ENCODE measurements at places on chromosomes 16 and 17.
A peak's percentile ranks its signal among the peaks of the same experiment; 100 is the strongest.

DNA sequence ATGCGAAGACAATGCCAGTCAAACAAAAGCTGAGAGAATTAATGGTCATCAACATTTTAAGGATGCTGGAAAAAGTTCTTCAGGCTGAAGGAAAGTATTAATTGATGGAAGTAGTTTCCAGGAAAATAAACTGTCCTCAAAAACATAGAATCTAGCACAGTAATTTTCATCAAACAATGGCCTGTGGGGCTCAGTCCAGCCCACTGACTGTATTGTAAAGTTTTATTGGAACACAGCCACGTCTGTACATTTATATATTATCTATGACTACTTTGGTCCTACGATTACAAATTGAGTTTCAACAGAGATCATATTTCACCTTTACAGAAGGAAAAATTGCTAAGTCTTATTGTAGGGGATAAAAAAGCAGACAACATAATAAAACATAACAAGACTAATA lies 484.5 kb downstream of the KCNJ2 start:
- DNase-seq: no peak

- DNase-seq: no peak
Measured at GRCh38 chr17:76993651-76994050, 125.4 kb downstream of the MGAT5B start.

GRCh38 chr17:51056813-51057510 lies 63.7 kb downstream of the SPAG9 start:
- peak; percentile 14 for DNase-seq

- no peak for DNase-seq
Measured at GRCh38 chr16:30743716-30744115, 4.5 kb upstream of the PHKG2 start.

DNA sequence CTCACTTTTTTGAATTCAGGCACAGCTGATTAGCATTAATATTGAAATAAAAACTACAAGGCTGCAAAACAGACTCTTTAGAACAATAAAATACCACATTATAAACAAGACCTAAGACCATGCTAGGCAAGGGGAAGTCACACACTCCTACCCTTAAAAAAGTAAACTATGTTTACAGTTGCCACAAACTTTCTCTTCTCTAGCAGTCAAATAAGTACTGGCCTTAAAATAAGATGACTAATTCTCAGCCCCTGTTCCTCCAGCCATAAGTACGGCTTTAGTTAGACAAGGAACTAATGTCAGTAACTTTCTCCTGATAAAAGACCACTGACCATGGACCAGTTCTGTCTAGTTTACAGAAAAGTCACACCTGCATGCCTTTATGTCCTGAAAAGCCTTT lies 19.5 kb upstream of the CPHXL start:
- DNase-seq: no peak

DNA sequence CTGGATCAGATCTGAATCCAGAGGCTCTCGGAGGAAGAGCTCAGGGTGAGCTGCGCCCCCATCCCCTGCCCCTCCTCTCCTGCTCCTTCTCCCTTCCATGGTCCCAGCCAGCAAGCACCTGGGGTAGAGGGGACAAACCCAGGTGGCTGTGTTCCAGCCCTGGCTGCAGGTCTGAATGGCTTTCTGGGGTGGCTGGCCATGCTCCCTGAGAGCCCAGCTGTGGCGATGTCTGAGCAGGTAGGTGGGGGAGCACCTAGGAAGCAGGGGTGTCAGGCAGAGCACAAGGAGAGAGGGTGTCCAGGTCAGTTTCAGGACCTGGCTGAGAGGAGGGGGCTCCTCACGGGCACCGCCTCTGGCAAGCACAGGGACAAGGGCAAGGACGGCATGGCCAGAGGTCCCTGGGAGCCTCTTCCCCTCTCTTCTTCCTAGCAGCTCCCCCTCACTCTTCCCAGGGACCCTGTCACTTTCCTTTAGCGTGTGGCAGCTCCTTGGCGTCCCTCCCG lies 310.0 kb downstream of the SEC14L1 start:
- no peak for DNase-seq

DNA sequence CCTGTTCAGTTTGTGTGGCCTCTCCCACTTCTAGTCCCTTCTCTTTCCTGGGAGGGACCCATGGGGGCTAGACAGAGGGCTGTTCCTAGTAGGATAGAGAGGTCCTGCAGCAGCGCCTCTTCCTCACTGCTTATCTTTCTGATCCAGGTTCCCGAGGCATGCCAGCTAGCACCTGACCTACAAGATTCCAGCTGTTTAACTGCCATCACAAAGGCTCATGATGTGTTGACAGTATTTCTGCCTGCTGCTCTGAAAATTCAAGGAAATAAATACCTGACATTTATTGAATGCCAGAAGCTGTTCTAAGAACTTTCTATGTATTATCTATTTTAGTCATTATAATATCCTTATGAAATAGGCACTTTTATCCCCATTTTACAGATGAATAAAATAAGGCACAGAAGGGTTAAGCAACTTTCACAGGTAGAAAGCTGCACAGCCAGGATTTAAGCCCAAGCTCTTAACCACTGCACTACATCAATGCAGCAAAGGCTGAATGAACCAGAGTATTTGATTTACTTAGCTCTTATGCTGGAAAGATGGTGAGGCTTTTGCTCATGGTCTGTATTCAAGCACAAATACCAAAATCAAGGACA lies 38.8 kb downstream of the HEATR6 start:
- no peak for DNase-seq

DNA sequence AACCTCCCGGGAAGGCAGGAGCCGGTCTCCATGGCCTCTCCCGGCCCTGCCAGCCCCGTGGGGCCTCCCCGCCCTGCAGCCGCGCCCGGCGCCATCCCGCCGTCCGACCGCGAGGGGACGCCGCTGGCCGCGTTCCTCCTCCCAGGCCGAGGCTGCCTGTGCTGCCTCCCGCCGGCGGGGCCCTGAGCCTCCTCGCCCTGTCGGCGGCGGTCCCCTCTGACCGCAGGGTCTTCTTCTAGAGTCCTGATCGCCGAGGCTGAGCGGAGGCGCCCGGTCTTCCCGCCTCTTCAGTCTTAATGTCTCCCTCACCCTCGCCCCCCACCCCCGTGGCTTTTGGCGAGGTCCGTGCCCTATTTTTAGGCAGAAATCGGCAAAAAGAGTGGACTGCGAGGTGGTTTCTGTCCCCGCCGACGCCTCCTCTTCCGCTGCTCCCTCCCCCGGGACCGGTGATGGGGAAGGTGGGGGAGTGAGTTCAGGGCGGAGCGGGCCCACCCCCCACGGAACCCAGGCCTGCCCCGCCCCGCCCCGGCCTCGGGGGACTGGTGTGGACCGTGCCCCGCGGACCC lies 794 bp upstream of the CPNE7 start:
- no peak for DNase-seq

GRCh38 chr16:27945233-27945973 lies 118.1 kb downstream of the GSG1L start:
- no peak for DNase-seq

DNA sequence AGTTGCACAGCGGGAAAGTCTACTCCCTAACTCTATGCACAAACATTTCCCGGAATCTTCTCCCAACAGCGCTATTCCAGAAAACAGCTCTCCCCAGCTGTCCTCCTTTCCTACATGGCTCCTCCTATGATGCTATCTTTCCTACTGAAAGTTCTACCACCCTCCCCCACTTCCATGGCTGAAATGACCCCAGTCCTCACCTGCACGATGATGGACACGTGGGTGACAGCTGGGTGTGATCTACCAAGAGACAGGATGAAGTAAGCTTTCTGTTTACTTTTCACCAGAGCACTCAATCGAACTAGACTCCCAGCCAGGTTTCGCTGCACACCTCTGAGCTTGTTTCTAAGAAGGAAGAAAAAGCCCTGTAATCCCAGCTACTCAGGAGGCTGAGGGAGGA lies 10.7 kb downstream of the CTC1 start:
- DNase-seq: peak; percentile 81

GRCh38 chr17:73718912-73719311 lies 74.7 kb upstream of the SDK2 start:
- no peak for DNase-seq

- DNase-seq: no peak
Measured at GRCh38 chr16:21226749-21227148, 6.8 kb upstream of the ANKS4B start.

DNA sequence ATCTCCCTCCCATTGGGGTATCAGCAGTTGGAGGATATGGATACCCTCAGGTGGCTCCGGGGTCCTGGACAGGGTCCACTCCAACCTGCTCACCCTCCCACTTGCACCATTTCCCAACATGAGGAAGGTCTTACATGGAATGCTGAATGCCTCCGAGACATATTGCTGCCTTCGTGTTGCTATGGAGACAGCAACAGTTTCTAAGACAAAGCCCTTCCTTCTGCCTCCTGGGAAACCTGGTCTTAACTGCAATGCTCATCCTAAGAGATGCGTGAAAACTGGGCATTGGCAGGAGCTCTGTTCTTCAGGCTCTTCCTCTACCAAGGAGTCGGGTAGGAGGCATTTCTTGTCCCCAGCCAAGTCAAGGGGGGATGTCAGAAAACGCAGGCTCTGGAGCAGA lies 45.2 kb downstream of the ST3GAL2 start:
- DNase-seq: no peak

DNA sequence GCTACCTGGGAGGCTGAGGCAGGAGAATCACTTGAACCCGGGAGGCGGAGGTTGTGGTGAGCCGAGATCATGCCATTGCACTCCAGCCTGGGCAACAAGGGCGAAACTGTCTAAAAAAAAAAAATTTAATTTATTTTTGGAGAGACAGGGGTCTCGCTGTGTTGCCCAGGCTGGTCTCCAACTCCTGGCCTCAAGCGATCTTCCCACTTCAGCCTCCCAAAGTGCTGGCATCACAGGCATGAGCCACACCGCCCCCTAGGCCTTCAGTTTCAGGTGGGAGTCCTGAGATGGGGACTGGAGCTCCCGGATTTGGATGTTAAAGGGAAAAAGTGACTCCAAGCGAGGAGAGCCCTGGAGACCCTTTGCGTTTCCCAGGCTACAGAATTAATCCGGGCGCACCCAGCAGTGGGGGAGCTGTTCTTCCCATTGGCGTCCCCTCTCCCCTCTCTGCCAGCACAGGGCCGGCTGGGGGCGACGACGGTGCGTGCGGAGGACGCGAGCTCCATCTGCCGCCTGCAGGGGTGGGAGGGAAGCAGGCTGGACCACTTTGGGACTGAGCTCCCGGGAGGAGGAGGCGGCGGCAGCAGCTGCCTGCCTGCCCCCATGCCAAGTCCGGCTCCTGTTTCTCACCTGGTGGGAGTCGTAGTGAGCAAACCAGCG lies 49.3 kb upstream of the USP7 start:
- no peak for DNase-seq

DNA sequence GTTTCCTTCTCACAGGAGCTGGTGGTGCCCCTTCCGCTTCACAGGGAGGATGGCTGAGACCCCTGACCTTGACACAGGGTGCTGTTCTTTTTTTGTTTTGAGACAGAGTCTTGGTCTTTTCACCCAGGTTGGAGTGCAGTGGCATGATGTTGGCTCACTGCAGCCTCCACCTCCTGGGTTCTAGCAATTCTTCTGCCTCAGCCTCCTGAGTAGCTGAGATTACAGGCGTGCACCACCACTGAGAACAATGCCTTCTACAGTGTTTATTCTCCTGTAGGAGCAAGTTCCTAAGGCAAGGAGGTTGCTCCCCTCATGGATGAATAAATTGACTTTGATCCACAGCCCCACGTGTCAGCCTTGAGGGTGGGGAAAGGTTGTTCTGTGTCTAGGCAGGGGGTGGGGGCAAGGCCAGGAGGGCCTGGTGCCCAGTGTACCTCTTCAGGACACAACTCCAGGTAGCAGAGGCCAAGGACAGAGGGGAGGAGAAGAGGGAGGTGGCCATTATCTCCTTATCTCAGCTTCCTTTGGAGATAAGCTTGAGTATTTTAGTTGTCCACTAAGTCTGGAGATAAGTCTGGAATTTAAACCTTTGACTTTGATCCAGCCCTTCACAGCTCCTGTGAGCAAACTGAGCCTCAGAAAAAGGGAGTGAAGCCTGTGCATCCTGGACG lies 159.4 kb downstream of the SEC14L1 start:
- no peak for DNase-seq

Measured in SHP77 (cell line).